ENCODE measurements at places on chromosomes 7 and 10.

DNA sequence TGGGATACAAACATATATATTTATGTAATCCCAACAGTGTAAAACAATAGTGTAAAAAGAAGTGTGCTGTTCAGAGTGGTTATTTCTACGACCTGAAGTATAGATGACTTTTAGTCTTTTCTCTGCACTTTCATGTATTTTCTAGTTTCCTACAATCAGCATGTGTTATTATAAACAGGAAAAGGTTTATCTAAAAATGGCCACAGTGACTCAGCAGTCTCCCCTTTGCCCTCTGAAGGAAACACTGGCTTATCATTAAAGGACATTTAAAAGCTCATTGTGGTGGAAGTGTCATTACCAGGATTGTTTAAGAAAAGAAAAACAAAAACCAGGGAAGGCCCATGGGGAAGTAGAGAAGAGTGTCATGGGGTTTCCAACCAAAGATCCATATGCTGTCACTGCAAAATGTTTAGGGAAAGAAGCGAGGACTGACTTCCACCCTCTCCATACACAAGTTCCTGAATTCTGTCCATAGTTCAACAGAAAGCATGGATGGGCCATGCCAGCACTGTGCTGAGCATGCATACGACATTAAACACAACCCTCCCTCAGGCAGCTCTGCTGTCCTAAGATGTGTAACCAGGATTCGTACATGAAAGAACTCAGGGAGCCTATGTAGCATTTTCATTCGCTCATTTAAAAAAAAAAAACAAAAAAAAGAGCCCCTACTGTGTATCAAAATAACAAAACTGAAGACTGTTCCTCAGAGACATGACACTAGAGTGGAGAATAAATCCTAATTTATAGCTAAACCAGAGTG lies 10.2 kb downstream of the CYREN start:
- DNase-seq = peak; percentile 75

- no peak for DNase-seq
These were observed 164.7 kb downstream of the ADAM12 start for GRCh38 chr10:126223512-126224067.

DNA sequence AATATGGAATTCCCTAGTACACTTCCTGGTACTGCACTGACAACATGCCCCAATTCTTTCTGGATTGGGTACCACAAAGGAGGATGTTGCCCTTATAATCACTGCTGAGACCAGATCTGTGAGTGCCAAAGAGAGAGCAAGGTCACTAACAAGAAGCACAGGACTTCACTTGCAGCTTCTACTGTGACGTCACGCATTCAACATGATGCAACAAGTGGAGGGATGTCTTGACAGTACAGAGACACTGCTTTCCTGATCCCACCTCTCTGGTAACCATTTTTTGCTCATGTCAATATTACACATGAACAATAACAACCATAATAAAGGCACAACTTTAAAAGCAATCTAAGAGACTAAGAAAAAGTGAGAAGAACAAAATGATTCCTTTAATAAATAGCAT lies 414.1 kb upstream of the LRRN3 start:
- no peak for DNase-seq

- DNase-seq = no peak
These were observed 878.9 kb downstream of the TYW1 start for GRCh38 chr7:67875558-67875957.

DNA sequence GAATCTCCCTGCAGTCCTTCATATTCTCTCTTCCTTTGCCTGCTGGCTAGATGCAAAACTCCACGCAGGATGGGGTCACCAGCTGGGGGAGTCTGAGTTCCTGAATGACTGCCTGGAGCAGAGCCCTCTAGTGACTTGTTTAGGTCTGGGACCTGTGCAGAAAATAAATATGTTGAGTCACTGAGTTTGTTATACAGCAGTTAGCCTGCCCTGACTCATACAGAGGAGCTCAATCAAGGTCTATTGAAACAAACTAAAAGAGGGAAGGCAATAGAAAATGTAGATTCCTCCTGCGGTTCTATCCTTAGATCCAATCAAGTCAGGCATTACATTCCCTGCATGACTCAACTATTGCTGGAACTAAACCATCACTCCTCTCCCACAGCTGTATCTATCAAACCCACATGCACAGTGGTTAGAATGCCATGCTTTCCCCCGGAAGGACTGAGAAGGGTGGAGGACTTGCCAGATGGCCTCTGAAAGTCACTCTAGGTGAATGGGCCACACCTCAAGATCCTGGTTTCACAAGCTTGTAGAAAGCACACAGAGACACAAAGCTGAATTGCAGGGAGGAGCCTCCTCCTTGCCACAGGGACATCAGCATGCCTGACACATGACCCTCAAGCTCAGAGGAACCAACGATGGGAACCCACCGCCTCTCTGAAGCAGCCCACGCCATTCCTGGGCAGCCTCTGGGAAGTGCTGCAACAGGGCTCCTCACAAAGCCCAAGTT lies 73.9 kb downstream of the SH3PXD2A start:
- no peak for DNase-seq

DNA sequence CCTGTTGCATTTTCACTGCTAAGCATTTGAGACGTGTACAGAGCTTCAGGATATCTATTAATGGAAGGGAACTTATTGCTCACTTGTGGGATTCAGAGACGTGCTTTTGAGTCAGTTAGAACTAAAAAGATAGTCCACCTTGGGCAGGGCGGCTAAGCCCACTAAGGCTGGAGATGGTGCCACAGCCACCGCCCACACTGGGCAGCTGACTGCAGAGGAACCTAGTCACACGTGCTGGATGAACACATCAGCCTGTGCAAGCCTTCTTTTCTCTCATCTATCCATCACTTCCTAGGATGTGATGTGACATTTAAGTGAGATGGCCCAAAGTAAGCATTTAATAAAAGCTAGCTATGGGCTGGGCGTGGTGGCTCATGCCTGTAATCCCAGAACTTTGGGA lies 78.0 kb downstream of the PTPRE start:
- no peak for DNase-seq

GRCh38 chr10:61732629-61733278 lies 70.0 kb downstream of the CABCOCO1 start:
- no peak for DNase-seq

DNA sequence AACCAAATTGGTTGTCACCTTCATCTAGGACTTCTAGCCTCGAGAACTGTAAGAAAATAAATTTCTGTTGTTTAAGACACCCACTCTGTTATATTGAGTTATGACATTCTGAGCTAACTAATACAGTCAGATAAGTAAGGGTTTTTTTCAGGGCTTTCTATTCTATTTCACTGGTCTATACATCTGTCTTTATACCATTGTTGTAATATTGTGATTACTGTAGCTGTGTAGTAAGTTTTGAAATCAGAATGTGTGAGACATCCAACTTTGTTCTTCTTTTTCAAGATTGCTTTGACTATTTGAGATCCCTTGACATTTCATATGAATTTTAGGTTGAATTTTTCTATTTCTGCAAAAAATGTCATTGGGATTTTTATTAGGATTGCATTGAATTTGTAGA lies 7.5 kb downstream of the IFIT1 start:
- peak; percentile 90 for DNase-seq

DNA sequence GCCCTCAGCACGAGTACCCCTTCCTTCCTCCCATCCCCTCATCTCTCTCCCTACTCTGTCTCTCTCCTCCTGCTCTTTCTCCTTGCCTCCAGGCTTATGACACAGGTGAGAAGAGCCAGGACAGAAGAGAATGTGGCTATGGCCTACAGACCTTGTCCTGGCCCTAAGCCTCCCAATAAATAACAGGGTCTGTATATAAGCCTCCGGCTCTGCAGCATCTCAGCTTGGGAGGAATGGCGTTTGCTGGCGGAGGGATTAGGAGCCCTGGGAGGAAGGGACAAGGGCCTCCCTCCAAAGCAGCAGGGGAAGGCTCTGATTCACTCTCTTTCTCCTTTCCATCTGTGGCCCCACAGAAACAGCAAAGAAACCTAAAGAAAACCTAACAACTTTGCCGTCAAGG lies 45.8 kb downstream of the COL13A1 start:
- DNase-seq = no peak

GRCh38 chr10:124225029-124225466 lies 131.7 kb upstream of the CHST15 start:
- no peak for DNase-seq

GRCh38 chr7:37416378-37417106 lies 32.1 kb downstream of the ELMO1 start:
- DNase-seq = no peak

- no peak for DNase-seq
These were observed 394.3 kb downstream of the PARD3 start for GRCh38 chr10:34420795-34421194.

GRCh38 chr10:45416603-45417002 lies 42.6 kb downstream of the ALOX5 start:
- DNase-seq = no peak

DNA sequence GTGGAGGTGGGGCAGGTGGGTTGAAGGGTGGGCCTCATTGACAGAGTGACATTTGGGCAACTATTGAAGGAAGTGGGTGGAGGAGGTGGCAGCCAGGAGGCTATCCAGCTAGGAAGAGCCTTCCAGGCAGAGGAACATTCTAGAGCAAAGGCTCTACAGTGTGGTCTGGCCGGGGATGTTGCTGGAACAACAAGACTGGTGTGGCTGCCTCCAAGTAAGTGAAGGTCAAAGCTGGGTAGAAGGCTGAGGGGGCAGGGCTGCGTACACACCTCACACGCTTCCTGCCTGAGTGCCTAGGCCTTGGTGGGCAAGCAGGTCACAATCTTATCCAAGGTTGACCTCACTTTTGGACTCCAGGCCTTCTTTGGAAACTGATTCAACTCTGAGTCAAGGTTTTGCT lies 6.6 kb downstream of the CPA1 start:
- DNase-seq = no peak

- no peak for DNase-seq
These were observed 72.8 kb upstream of the CUX1 start for GRCh38 chr7:101744588-101744987.

DNA sequence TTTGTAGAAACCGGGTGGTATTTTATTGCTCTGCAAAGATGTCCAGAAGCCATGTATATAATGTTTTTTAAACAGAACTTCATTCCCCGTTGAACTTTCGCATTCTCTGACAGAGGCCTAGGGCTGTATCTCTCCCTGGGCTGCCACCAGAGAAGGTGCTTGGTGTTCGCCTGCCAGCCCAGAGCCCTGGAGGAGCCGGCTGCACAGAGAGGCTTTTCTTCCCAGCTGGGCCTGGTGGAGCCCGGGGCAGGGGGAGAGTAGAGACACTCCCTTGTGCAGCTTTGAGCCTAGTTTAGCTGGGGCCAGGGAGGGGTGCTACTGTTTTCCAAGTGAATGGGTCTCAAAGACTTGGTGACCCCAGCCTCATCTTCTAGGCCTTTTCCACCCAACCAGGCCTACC lies 13.6 kb upstream of the TRIM8 start:
- no peak for DNase-seq

- DNase-seq = no peak
These were observed 208.4 kb upstream of the KLF14 start for GRCh38 chr7:130942211-130942964.

DNA sequence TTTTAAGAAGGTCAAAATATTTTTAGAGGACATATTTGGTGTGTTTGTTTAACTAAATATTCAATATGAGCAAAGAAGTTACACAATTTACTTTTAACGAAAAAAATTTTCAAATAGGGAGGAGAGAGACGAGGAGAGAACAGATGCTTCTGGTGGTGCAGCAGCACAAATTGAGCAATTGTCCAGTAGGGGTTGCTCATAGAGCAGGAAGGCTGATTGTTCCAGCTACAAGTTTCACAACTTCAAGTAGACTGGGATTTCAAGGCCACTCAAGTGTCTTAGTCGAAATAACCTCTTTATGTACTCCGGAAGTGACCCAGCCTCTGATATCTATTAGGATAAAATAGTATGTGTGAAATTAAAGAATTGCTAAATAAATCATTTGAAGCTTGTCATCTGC lies 197.9 kb downstream of the HDAC9 start:
- peak; percentile 55 for DNase-seq

- no peak for DNase-seq
These were observed 138.5 kb downstream of the SRPK2 start for GRCh38 chr7:105250239-105250638.

DNA sequence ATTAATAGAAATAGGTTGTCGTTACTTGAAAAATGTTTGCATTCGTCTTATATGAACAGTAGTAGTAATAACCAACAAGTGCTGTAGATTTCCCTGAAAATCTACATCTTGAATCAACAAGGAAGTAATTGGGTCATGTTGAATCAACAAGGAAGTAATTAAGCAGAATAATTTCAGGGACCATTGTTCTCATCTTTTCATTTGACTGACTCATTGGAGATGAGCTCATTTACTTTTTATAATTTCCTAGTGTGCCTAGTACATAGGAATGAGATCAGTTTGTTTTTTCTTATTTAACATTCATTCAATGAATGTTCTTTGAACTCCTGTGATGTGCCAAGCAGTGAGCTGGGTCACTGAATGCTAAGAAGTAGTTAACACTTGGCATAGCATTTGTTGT lies 8.2 kb downstream of the CLDN12 start:
- peak; percentile 18 for DNase-seq
